Astrocyte of the spinal cord (primary cell): ENCODE measurements at places on chromosomes 1 and 21.

DNA sequence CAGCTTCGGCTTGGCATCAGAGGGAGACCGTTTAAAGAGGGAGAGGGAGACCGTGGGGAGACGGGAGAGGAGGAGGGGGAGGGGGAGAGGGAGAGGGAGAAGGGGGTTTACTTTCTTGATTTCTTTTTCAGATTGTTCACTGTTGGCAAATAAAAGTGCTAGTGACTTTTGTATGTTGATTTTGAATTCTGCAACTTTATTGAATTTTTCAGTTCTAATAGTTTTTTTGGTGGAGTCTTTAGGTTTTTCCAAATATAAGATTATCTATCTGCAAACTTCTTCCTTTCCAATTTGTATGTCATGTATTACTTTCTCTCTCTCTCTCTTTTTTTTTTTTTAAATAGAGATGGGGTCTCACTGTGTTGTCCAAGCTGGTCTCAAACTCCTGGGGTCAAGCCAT is 104.0 kb downstream of the PPP1R12B start:
- no peak for DNase-seq

- DNase-seq, result no peak
These were observed 88.5 kb downstream of the NPHP4 start for GRCh38 chr1:5903680-5904079.

DNA sequence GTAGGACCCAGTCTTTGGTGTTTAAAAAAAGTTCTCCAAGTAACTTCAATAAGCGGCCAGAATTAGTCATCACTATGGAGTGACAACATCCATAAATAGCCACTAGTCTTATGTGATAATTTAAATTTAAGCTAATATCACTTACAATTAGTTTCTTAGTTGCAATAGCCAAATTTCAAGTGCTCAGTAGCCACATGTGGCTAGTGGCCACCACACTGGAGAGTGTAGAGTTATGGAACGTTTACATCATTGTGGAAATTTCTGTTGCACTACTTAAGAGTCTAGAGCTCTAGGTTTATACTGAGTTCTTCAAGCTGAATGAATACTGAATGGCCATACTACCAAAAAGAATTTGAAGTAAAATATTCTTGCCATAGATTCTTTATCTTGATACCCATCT is 121.1 kb downstream of the RUNX1 start:
- no peak for DNase-seq

DNA sequence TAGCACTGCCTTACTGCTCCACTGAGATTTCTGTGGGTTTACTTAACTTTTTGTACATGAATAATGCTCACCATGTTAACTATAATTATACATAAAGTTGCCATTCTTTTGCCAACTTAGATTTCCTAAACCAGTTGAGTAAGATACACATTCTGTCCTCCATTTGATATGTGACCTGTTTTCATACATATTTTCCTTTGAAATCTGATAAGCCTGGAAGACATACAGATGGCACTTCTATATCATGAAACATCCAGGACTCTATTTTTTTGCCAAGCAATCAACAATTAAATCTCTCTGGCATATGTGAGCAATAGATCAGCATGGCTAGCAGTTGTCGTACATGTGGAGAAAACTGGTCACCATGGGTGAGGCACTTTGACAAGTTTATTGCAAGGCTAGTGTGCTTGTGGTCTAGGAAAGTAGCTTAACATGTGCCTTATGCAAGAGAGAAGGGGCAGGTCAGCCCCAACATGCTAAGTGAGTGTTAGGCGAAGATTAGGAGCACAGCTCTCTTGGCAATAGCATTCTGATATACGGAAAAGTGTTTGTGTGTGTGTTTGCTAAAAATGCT is 14.2 kb downstream of the PRRX1 start:
- DNase-seq, result no peak
